CD4-positive, alpha-beta T cell treated with Interleukin-4 for 4 hours (primary cell): ENCODE measurements at places on chromosomes 11 and 22.

DNA sequence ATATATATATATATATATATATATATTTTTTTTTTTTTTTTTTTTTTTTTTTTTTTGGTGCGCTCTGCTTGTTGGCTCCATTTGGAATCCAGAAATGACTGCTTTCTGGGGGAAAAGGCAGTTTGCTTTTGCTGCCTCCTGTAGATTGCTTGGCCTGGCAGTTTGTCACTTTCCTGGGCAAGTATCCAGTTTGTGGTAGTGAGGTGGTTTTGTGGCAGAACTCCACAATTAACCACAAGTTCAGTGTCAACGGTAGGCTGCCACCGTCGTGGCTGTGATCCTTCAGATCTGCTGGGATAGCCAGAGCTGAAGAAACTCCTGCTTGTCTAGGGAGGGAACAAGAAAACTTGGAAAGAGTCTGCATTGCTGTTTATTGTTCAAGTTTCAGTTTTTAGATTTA lies 5.0 kb upstream of the PDE3B start:
- DNase-seq = peak; percentile 22

- no peak for DNase-seq
Observed at GRCh38 chr11:113197446-113197845, 116.9 kb upstream of the TTC12 start.

- DNase-seq = no peak
Observed at GRCh38 chr11:119941636-119942411, 196.1 kb downstream of the TRIM29 start.

DNA sequence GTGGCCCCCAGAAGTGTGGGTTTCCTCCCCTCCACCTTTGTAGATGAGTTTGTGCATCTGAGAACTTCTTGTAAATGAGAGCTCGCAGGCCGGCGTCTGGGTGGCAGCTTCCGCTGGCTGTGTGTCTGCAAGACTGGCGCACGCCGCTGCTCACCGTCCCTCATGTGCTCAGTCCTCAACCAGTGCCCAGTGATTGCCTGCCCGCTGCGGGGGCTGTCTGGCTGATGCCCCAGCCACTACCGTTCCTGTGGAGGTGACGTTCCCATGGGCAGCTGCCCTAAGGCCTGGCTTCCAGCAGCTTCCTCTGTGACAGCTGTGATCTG lies 8.8 kb downstream of the TBX1 start:
- DNase-seq = no peak

GRCh38 chr11:1934335-1935155 lies 12.6 kb upstream of the MRPL23 start:
- no peak for DNase-seq

DNA sequence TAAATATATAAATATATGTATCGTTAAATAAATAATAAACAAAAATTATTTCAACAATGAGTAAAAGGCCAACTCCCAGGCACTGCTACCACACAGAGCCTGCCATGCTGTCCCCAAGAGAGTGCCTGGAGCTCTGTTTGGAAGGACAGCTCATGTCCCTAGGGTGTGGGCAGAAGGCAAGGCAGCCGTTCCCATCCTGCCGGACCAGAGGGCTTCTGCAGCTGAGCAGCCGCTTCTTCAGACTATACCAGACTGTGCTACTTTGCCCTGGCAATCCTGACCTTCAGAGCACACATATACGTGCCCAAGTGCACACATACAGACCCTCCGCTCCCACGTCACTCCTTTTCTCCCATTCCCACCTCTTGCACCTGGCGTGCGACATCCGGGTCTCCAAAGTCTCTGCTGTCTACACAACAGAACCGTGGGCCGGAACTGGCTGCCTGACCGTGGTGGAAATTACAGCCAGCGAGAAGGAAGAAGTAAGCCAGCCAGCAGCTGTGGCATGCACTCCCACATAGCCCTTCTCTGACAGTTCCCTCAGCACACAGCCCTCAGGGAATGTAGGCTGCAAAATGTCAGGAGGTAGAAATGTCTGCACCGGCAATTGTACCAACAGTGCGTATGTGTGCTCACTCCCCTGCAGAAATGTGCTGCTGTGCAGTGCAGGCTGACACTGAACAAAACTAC lies 24.0 kb downstream of the PAX6 start:
- DNase-seq = no peak

DNA sequence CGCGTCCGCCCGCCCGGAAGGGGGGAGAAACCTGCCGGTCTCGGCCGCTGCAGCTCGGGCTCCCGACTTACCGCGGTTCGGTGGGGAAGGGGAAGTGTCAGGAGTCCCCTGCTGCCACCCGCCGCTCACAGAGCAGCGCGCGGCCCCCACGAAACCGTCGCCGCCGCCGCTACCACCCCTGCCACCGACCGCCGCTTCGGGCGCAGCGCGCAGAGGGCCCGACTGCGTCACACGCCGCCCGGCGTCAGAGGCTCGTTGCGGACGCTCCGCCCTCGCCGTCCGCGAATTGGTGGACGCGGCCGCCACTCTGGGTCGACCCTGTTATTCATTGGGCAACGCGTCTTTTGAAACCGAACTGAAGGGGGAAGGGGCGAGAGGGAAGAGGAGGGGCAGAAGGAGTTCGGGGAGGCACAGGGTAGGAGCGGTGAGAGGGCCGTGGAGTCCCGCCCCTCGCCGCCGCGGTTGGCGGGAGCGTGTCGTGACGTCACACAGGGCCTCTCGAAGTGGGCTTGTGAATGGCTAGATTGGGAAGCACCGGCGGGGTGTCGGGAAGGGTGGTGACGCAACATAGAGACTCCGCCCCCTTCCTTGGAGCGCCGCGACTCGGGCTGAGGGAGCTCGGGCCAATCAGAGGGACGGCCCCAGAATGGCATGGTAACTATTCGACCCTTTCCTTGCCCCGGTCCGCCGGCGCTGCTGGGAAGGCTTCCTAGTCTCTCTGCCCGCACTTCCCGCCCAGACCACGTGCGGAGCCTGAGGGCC lies at the start of gene NUP98:
NUP98 (minus strand) TSS at position 226 of the 762 bp plus-strand sequence. CDS start 15,437 bp downstream, outside the sequence.
- peak; percentile 100 for DNase-seq

DNA sequence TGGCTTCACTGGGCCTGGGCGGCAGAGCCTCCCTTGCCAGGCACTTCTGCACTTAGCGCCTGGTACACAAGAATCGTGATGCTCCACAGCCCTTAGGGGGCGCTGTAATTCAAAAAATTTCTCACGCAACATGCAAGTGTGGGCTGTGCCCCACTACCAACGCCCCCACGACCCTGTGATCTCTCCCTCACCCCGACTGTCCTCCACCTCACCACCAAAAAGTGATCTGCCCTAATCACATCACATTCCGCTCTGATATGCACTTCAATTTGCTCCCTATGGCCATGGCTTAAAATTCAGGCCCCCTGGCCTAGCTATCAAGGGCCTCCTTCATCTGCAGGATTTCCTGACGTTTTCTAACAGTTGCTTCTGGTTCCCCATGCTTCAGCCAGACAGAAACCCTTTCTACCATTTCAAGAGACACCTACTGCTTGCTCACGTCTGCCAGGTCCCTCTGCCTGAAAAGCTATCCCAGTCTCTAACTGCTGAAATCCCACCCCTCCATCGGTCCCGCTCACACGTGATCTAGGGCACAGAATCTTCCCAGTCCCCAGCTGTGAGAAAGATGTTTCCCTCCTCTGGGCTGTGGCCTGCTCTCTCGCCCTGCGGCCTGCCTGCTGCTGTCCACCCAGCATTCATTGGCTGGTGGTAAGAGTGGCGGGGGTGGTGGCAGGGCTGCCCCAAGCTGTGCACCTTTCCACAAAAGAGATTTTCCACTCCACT lies 27.9 kb upstream of the LRRC32 start:
- no peak for DNase-seq

GRCh38 chr22:45475851-45476514 lies 26.7 kb upstream of the FBLN1 start:
- DNase-seq = no peak

GRCh38 chr22:36871669-36872081 lies 10.9 kb downstream of the NCF4 start:
- DNase-seq = no peak

DNA sequence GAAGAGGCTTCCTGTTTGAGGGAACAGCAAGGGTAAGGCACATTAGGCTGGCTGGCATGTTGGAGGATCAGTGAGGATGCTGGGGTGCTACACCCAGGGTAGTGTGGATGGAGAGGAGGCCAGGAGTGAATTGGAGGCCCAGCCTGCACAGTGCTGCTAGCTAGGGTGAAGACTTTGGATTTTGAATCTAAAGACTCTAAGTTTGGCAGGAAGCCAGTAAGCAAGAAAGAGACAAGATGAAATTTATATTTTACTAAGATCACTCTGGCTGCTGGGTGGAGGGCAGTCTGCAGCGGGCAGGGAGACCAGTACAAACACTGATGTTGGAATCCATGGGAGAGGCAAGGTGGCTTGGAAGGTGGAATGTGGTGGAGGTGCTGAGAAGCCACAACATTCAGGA lies 43.6 kb downstream of the TSPAN18 start:
- no peak for DNase-seq

DNA sequence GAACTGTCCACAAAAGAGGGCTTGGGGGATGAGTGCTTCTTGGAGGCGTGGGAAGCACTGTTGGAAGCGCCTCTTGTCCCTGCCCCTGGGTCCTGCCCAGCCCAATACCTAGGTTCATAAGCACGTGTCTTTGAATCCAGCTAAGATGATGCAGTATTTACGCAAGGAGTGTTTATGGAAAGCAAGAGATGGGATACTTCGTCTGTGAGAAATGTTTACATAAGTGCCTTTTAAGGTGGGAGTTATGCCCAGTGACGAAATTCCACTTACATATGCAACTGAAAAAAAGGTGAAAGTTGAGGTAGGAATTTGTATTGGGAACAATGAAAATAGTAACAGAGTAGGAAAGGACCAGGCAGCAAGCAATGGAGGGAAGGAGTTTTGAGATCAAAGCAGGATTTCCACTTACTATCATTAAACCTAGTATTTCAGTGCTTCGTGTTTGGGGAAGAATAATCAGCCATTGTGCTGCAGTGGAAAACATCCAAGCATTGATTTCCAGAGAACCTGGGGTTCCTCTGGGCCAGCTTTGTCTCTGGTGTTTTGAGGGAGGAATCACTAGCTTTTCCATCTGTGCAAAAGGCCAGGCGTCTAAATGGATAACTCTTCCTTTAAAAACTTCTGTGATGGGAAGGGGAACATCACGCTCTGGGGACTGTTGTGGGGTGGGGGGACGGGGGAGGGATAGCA lies 115.3 kb upstream of the TTC12 start:
- DNase-seq = no peak

DNA sequence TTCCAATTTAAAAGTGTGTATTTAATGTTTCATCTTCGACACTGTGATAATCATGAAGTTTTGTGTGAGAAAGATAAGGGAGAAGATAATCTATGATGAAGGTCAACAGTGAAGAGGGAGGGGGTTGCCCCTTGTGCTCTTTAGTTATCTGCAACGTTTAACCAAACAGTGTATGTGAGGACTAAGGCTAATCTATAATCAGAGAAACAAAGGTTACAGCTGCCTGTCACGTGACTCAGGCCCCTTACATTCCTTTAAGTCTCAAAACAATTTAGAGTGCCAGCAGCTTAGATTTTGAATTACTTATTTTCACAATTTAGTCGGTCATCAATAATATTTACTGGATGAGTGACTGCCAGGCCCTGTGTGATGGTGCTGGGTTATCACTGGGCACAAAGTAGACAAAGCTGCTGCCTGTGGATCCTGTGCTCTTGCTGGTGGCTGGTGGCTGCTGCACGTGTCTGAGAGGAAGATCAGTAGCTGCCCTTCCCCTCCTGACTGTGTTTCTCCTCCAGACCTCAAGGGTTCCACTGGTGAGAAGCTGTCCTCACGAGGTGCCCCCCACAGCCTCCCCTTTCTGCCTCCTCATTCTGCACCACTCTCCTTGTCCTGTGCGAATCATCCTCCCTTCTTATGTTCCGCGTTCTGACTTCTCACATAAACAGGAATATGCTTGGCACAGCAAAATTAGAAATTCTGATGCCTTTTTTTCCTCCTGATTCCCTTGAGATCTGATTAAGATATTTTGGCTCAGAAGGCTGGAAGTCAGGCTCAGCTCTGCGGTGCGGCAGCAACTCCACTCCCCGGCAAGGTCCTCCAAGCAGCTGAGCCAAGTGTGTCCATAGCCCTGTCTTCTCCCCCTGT lies 331.1 kb upstream of the B3GAT1 start:
- no peak for DNase-seq
